ENCODE measurements at places on chromosomes 4 and X.
A peak's percentile ranks its signal among the peaks of the same experiment; 100 is the strongest.

- DNase-seq, result no peak
Measured at GRCh38 chr4:181479141-181479540, 764.1 kb upstream of the TENM3 start.

- DNase-seq, result no peak
Measured at GRCh38 chr4:143212566-143212965, 27.8 kb downstream of the USP38 start.

DNA sequence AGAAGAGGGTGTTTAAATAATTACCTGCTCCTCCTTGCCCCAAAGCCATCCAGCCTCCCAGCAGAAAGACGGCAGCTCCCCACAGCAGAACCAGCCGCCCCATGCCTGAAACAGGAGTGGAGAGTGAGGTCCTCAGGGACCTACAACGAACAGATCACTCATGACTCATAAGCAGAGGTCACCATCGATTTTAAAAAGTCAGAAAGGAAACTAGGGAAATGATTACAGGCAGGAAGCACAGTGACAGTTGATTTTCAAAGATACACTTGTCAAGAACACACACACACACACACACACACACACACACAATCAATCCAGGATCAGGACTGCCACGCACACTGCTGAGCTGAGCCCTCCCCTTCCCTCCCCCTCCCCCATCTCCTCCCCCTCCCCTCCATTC lies at the start of gene CRLF2:
CRLF2 (minus strand) TSS at position 118 of the 400 bp plus-strand sequence; CDS start at position 103, 15 bp downstream.
- DNase-seq, result no peak

DNA sequence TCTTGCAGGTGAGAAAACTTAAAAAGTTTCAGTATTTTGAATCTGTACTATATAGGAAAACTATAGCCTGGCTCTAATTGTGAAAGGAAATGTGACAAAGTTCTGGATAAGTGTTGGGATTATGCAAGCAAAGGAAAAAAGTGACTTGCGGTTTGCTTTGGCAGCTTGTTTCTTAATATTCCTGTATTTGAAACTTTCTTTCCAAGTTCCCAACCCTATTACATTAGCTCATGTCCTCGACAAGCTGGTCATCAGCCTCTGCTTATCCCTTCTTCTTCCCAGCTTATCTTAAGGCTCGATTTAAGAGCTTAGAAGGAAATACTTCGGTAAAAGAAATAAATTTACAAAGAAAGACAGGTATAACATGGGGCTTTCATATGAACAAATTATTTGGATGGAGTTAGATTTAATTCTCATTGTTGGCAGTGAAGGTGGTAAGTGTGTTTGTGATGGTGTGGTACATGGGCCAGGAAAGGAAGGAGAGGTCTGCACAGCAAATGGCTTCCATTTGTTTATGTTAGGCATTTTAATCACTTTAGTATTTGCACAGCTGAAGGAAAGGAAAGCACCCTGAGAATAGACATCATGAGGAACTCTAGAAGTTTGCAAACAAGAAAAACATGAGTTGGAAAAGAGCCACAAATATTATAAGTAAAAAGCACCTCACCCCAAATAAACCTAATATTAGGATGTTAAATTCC lies 5.1 kb upstream of the MYOZ2 start:
- DNase-seq, result no peak

DNA sequence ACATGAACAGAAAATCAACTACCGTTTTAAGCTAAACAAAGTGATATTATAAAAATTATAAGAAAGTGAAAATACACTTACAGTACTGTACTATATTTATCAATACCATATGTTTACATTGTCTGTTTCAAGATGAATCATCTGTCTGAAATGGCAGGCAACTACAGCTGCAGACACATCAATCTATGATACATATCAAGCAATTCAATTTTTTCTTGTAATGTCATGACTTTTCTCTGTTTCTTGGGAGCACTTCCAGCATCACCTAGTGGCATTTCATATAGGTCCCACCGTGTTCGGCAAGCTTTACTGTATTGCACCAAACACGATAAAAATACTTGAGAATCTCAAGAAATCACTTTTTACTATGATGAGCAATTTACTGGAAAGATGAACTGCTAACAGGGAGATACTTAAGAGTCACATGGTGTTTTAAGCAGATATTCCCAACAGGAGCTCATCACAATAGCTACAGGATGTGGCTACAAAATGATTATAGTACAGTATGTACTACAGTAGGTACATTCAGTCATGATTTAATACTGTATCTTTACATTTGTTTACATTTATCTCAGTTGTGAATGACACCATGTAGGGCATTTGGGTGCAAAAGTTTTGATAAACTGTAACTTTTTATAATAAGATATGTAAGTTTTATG lies 207.4 kb downstream of the ADAM29 start:
- no peak for DNase-seq

DNA sequence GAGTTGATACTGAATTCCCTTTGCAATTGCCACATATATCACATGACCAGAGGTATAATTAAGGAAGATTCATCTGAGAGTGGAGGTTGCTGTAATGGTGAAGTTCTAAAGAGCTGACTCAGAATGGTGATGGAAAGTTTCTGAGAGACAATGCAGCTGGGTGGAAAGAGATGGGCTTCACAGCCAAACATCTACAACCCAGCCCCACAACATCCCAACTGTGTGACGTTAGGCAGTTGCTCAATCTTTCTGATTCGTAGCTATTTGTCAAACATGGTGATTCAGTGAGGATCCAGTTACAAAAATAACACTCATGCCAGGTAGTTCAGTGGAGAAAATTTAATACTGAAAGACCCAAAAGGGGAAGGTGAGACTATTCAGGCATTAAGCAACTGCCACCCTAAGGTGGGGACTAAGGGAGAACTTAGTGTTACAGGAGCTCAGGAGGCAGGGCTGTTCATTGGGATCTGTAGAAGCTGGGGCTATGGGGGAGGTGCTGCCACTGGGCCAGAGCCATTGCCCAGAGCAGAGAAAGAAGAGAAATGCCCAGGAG lies 6.9 kb upstream of the AFF1 start:
- no peak for DNase-seq

GRCh38 chr4:168797194-168797593 lies 212.9 kb downstream of the CBR4 start:
- DNase-seq, result no peak

DNA sequence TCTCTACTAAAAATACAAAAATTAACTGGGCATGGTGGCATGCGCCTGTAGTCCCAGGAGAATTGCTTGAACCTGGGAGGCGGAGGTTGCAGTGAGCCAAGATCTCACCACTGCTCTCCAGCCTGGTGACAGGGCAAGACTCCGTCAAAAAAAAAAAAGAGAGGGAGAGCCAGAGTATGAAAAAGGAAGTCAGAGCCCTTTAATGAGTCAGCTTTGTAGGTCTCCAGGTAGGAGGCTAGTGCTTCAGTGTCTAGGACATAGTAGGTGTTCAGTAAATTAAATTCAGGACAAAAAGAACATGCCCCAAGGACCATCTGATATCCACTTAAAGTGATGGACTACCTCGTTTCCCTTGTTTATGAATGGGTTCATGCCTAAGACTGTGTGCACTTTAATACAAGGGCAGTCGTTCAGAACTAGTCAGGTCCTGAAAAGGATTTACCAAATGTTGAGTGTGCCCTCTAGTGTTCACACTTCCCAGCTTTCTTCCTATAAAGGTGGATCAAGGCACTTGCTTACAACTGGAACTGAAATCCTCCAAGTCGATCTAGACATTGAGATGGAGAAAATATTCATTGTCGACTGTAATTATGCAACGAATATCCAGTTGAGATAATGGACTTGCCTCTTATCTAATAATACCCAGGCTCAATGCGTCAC lies 29.0 kb downstream of the F9 start:
- DNase-seq, result peak; percentile 21

- no peak for DNase-seq
Measured at GRCh38 chrX:82677286-82677685, 830.8 kb upstream of the POU3F4 start.

DNA sequence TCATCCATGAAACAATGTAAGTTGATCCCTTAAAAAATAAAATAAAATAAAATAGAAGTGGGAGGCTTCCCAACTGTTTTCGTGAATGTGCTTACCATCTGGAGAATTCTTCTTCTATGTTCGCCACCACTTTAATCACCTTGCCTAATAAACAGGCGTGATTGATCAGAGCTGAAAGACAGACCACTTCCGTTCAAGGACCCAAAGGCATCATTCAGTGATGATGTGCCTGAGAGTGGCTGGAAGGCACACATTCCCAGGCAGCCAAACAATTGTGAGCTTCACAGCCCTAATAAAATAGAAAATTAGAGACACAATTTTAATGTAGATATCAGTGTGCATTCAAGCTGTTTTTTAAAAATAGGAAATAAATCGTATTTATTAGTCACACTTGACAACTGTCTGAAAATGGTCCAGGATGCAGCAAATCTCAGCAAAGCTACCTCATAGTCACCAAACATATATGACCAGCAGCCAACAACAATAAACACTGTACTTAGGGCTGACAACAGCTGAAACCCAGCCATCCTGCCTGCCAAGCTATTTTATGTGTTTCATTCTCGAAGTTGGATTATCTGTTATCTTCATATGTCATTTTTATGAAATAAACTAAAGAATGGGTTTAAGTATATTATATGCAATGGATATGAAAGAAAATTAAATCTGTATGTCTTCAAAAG lies 163.2 kb upstream of the FAM9B start:
- no peak for DNase-seq

- DNase-seq, result no peak
Measured at GRCh38 chrX:134625315-134625718, 33.0 kb downstream of the PLAC1 start.

GRCh38 chr4:39103291-39103690 lies 41.3 kb downstream of the KLHL5 start:
- DNase-seq, result no peak

GRCh38 chr4:77022560-77023179 lies 53.1 kb downstream of the CCNI start:
- DNase-seq, result peak; percentile 13

GRCh38 chr4:138952411-138952810 lies 63.2 kb upstream of the NOCT start:
- no peak for DNase-seq

- peak; percentile 66 for DNase-seq
Measured at GRCh38 chrX:16711893-16712547, 449 bp downstream of the CTPS2 start.

DNA sequence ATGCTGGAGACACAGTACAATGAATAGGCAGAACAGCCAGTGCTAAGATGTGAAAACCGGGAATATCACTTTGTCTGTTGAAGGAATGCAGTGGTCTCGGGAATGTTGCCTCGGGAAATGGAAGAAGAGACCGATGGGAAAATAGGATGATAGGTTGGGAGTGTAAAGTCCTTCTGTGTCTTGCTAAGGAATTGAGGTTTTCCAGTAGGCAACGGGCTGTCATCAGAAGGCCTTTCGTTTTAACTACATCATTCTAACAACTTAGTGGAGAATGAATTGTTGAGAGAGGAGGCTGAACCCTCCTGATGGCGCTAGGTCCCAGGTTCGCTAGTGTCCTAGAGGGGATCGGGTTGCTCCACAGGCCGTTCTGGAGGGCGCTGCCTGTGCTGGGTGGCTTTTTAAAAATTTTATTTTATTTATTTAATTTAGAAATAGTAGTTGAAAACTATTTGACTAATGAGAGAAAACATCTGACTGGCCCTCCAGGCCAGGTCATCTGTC lies 730 bp downstream of the VBP1 start:
- peak; percentile 4 for DNase-seq

GRCh38 chrX:8868906-8869305 lies 67.7 kb upstream of the FAM9A start:
- DNase-seq, result no peak

GRCh38 chr4:87944967-87945366 lies 30.5 kb upstream of the SPP1 start:
- DNase-seq, result no peak

- no peak for DNase-seq
Measured at GRCh38 chr4:143458966-143459365, 54.5 kb upstream of the SMARCA5 start.

GRCh38 chrX:131861088-131861787 lies 161.9 kb upstream of the STK26 start:
- no peak for DNase-seq

- DNase-seq, result no peak
Measured at GRCh38 chrX:70505451-70505841, 60.8 kb downstream of the DLG3 start.

DNA sequence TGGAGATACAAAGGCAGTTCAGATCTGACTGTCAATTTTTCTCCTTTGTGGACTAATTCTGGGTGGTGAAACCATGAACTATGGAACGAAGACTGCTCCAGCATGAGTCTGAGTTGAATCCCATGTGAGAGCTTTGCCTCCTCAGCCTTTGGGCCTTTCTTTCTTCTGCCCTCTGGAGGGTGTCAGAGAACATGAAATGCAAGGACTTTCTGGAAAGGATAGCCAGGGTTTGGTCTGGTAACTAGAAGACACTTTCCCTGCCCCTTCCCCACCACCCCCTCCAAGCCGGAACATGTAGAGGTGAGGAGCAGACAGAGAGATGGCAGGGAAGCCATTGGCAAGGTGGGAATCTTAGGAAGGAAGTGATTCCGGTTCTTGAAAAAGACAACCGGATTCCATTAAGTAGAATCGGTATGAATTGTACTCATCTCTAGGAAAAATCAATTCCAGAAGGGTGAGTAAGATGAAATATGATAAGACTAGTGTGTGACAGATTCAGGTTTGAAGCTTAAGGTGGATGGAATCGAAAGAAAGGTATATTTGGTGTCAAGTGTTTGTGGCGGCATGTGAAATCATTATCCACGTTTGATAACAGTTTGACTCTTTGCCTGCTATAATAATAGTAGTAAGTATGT lies 19.0 kb downstream of the FHL1 start:
- no peak for DNase-seq

GRCh38 chr4:181507938-181508337 lies 735.3 kb upstream of the TENM3 start:
- DNase-seq, result peak; percentile 27

DNA sequence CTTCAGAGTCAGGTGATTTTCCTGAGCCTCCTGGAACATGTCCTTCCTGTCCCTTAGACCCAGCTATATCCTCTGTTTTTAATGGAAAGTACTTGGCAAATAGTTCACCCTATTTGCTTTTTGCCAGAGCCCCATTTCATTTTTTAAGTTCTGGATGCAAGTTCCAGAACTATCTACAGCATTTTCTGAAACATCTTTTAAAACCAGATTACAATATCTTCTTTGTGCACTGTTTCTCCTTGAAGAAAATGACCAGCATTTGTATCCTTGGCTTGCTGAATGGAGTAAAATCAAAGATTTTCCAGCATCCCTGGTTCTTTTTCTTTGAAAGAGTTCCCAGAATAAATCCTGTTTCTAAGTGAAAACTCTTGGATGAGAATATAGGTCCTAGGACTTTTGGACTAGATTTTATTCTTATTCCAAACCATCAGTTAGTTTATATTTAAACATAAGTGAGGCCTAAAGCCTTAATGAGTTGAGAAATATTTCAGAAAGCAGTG lies 224.3 kb downstream of the ANK2 start:
- no peak for DNase-seq

GRCh38 chr4:169438057-169438480 lies 167.3 kb upstream of the SH3RF1 start:
- no peak for DNase-seq

DNA sequence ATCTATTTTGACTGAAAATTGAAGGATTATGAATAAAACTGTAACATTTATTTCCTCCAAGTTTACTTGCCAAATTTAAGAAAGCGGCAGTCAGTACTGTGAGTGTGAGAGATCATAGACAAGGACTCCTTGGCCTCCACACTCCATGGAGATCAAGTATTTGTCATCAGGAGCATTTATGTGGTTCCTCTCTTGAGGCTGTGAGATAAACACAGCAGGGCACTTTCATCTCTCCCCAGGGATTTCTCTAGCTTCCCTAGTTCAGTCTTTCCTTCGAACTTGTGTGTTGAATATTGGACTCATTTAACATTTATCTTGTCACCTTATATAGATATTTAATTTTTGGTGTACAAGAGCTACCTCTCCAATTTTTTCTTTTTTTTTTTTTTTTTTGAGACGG lies 40.8 kb downstream of the PDE5A start:
- DNase-seq, result no peak
